Body of pancreas (tissue), 4 donors: ENCODE measurements at places on chromosomes 7 and 10. TPM values are rescaled to one million over a fixed set of nuclear protein-coding genes. Genes with fewer than 3 reads are reported as not detected.

Gene EVX1
- total RNA-seq = not detected

Gene HPS6
- 33.0 TPM for total RNA-seq

GRCh38 chr7:105788816-105789349 is 87.5 kb downstream of the ATXN7L1 start:
- H3K4me3 ChIP-seq = no peak overlapping the region
- H3K27me3 ChIP-seq = no peaks in the 10 kb centered on the region
- H3K4me1 ChIP-seq = no peaks in the 10 kb centered on the region
- H3K27ac ChIP-seq = no peak overlapping the region

DNA sequence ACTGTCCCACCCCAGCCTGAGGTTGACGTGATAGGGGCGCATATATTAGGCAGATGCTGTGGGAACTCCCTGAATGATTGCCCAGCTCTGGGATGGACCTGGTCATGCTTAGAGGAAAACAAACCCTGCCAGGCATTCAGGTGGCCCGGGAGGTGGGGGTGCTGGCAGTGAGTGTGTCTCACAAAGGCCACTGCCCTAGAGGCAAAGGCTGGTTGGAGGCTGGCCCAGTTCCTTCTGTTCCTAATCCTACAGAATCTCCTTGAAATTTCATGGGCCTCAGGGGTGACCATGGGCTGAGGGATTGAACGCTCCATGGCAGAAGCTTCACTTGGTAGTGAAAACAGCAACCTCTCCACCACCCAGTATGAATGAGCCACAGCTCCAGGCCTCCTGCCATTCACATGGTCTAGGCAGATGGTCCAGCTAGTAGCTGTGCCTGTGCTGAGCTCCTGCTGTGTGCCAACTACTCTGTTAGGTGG is 25.6 kb downstream of the ADRA2A start:
- H3K4me1 ChIP-seq = peaks cover 54% of the 10 kb centered on the region
- DNase-seq = no peak
- no peaks in the 10 kb centered on the region for H3K27me3 ChIP-seq

- no peaks in the 10 kb centered on the region for H3K36me3 ChIP-seq
- no peaks in the 10 kb centered on the region for H3K4me1 ChIP-seq
- H3K27ac ChIP-seq = no peak overlapping the region
- no peak for DNase-seq
- no peaks in the 10 kb centered on the region for H3K27me3 ChIP-seq
These were observed 34.6 kb upstream of the CROT start for GRCh38 chr7:87310790-87311419.

- no peaks in the 10 kb centered on the region for H3K4me1 ChIP-seq
- no peak overlapping the region for H3K4me3 ChIP-seq
- H3K27me3 ChIP-seq = no peaks in the 10 kb centered on the region
- H3K36me3 ChIP-seq = no peaks in the 10 kb centered on the region
These were observed 8.1 kb upstream of the TAS2R16 start for GRCh38 chr7:123003539-123004126.
